Activated CD4-positive, alpha-beta T cell treated with anti-CD3 and anti-CD28 coated beads, Interleukin-2, amount 50 U/mL, for 48 hours (primary cell): ENCODE measurements at places on chromosomes 5 and 9.
A peak's percentile ranks its signal among the peaks of the same experiment; 100 is the strongest.

DNA sequence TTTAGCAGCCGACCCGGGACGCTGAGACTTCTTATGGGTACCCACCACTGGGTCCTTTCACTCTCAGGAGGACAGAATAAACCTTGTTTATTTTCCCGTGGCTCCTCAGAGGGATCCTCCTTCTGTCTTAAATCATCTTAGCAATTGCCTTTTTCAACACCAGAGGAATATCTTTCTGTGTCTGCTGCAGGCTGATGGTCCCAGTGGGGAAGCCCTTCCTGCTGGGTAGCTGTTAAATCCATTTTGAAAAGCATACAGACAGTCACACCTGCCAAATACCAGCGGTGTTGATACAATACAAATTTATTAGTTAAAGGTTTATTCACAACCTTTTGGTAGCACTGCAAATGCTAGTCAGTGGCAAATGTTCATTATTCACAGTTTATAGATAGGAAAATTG is 222.9 kb downstream of the AOPEP start:
- no peak for DNase-seq

DNA sequence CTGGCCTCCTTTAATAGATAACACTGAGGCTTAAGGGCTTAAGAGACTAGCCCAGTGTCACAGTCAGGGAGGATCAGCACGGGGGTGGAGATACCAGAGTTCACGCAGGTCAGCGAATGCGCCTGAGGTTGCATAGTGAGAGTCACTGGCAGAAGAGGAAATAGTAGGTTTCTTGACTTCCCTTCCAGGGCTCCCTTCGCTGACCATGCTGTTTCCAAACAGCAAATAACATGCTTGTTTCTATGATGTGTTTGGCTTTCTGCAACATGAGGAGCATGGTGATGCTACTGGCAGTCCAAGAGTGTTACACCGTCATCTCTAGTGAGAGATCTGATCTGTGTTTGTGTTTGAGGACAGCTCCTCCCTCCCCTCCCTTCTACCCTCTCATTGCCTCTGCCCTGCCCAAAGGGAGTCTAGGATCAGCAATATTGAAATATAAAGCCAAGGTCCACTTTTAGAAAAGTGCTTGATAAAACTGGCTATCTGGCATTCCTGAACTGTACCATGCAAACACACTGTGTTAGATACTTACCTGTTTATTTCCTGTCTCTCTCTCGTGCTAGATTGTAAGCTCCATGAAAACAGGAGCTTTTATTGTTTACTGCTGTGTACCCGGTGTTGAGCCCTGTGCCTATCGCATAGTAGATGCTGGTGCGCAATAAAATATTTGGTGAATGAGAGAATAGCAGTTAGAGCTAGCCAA is 12.3 kb downstream of the TLE4 start:
- DNase-seq: peak; percentile 40

GRCh38 chr9:133796562-133796961 is 58.4 kb upstream of the SARDH start:
- no peak for DNase-seq

DNA sequence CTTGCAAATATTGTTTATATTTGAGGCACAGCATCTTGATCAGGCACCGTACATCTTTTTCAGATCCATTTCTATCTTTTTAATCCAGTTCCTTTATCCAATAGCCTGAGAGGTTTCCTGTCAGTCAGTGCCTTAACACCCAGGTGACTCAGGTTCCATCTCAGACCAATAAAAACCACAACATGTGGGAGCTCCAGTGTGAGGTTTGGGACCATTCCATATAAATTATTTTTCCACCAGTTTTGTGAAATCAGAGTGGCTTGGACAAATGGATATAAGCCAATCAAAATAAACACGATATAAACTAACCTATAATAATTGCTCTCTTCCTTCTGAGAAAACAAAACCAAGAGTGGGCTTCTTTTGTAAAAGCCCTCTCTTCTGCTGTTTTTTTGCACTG is 351.3 kb downstream of the NTRK2 start:
- DNase-seq: no peak

DNA sequence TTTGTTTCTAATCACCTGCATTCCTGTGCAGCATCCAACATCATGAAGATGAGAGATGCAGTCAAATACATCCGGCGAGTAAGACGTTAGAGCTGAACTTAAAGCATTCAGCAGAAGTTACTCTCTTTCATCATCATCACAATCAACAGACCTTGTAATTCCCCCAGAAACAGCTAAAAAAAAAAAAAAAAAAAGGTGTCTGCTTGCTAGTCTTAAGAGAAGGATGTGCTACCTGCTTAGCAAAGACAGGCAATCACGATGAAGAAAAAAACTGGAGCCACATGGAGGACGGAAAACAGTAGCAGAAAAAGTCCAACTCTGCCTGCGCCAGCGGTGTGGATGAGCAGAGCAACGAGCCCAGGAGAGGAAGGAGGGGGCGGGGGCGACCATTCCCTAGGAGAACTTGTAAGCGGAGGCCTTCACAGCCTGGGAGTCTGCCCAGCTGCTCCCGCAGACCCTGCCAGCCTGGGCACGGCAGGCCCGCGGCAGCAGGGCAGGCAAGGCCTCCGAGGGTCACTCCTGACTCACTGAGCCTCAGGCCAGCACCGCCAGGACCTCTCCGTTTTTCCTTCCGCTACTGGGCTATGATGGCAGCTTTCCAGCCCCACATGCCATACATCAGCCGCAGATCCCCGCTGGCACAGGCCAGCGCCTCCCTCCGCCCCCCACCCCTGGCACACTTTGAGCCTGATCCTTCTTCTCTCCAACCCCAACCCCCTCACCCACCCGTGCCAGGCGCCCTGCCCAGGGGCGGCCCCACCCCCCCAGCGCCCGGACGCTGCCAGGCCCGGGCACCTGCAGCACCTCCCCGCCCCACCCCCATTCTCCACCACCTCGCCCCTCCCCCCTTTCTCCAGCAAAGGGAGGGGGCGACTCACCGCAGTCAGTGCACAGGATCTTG is 1.4 kb downstream of the NRG2 start:
- peak; percentile 3 for DNase-seq
